ENCODE measurements at places on chromosomes 13 and 19. TPM values are rescaled to one million over a fixed set of nuclear protein-coding genes. Genes with fewer than 3 reads are reported as not detected.

Gene CHMP2A
- total RNA-seq: 75.4 TPM

Gene OLFM2
- total RNA-seq: 10.4 TPM

Gene LILRA1
- total RNA-seq: 0.33 TPM

Gene ZNF763
- total RNA-seq: 4.4 TPM

Gene MUC16
- total RNA-seq: 0.61 TPM

Gene ZSCAN4
- 0.05 TPM for total RNA-seq

Gene KLF1
- 2.5 TPM for total RNA-seq

Gene PTH2
- total RNA-seq: not detected

Gene MYO1F
- 9.9 TPM for total RNA-seq

DNA sequence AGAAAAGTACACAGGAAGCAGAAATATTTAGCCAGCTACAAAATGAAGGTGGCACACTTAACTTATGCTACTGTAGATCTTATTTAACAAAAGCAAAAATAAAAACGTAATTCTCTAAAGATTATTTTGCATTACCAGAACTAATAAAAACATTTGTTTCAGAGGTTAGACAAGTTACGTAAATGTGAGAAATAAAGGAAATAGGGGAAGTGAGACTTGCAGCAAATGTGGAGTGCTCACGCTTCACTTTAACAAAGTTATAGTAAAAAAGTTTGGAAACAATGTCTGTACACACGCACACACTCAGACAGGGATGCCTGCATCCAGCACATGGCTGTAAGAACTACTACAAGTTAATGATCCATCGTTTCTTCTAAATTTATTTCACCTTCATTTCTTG lies 83.7 kb downstream of the NALCN start:
- DNase-seq: no peak
- H3K36me3 ChIP-seq: no peaks in the 10 kb centered on the region
- no peak overlapping the region for H3K4me3 ChIP-seq
- H3K4me1 ChIP-seq: no peaks in the 10 kb centered on the region
- H3K27ac ChIP-seq: no peak overlapping the region

DNA sequence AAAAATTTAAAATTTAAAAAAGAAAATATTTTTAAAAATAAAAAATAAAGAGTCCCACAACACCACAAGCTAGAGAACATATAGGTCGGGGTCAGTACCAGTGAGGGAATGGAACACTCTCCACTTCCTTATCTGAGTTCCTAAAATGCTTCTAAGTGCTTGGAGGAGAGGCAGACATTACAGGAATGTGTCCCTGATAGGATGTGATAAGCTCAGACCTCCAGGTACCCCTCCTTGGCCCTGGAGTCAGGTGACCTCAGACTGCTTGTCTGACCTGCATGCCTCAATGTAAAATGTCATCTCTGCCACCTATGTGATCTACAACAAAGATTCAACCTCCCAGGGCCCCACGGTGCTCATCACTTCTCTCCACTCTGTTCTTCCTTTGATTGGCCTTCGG lies 2.8 kb downstream of the ZNF814 start:
- no peak overlapping the region for H3K4me3 ChIP-seq
- H3K27me3 ChIP-seq: no peaks in the 10 kb centered on the region
- no peak for DNase-seq
- no peak overlapping the region for H3K27ac ChIP-seq

DNA sequence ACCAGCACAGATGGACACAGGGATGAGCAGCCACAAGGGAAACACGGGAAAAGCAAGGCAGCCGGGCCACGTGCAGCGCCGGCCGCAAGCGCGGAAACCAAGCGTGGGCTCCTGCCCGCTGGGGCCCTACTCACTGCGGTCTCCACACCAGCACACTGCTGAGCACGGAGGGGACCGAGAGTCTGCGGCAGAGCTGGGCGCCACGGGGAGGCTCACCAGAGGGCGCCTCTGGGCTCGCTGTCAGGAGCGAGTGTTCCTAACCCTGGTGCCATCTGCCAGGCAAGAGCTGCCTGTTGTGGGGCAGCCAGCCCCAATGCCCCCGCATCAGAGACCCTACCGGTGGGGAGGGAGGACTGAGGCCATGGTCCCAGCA lies 26.5 kb downstream of the MPND start:
- H3K27me3 ChIP-seq: no peaks in the 10 kb centered on the region

GRCh38 chr13:48979892-48980291 lies 4.2 kb downstream of the FNDC3A start:
- no peaks in the 10 kb centered on the region for H3K36me3 ChIP-seq
- no peak overlapping the region for H3K27ac ChIP-seq
- H3K4me3 ChIP-seq: no peak overlapping the region
- H3K27me3 ChIP-seq: no peaks in the 10 kb centered on the region
- no peak for DNase-seq
- peaks cover 6% of the 10 kb centered on the region for H3K4me1 ChIP-seq

- H3K36me3 ChIP-seq: no peaks in the 10 kb centered on the region
- H3K4me1 ChIP-seq: peaks cover 7% of the 10 kb centered on the region
- no peak overlapping the region for H3K4me3 ChIP-seq
- no peak overlapping the region for H3K27ac ChIP-seq
These were observed 192.8 kb upstream of the TSC22D1 start for GRCh38 chr13:44768775-44769581.

DNA sequence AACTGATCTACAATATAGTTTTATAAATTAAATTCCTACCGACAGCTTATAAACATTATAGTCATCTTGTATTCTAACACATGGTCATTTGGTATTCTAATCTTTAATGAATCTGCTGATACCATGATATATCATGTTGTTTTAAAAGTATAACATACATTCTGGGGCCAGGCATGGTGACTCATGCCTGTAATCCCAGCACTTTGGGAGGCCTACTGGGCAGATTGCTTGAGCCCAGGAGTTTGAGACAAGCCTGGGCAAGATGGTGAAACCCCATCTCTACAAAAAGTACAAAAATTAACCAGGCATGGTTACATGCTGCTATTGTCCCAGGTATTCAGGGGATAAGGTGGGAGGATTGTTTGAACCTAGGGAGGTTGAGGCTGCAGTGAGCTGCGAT lies 3.1 kb downstream of the ZNF383 start:
- peaks cover 6% of the 10 kb centered on the region for H3K4me1 ChIP-seq
- H3K4me3 ChIP-seq: no peak overlapping the region
- no peaks in the 10 kb centered on the region for H3K27me3 ChIP-seq

GRCh38 chr13:42946927-42947326 lies 45.1 kb downstream of the EPSTI1 start:
- no peaks in the 10 kb centered on the region for H3K4me1 ChIP-seq
- H3K36me3 ChIP-seq: peaks cover 5% of the 10 kb centered on the region
- no peak overlapping the region for H3K27ac ChIP-seq
- no peak overlapping the region for H3K4me3 ChIP-seq
- DNase-seq: no peak

- H3K4me3 ChIP-seq: no peak overlapping the region
- no peaks in the 10 kb centered on the region for H3K27me3 ChIP-seq
- no peaks in the 10 kb centered on the region for H3K4me1 ChIP-seq
- H3K36me3 ChIP-seq: peaks cover 34% of the 10 kb centered on the region
- no peak overlapping the region for H3K27ac ChIP-seq
These were observed 14.4 kb downstream of the ATP4B start for GRCh38 chr13:113643593-113643992.

DNA sequence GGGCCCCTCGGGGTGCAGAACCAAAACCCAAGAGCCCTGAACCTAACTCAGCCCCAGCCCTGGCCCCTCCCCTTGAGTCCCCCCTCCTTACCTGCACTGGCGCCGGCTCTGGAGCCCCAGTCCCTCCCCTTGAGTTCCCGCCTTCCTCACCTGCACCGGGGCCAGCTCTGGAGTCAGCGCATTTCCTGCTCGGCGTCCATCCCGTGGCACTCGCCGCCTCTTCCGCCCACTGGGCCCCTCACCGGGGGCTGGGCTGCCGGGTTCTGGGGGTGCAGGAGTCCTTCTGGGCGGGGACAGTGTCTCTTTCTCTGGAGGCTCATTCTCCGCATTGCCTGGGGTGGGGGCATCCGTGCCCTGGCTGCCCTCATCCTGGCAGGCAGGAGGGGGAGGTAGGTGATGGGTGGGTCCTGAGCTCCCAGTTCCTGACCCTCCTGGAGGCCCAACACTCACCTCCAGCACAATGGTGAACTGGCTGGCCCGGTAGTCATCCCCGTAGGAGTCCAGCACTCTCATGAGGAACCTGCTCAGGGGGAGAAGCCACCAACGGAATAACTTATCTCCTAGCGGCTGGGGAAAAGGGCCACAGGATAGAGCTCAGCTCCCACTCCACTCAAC lies 5.3 kb downstream of the NDUFA3 start:
- no peak overlapping the region for H3K4me3 ChIP-seq
- H3K27me3 ChIP-seq: no peaks in the 10 kb centered on the region
- H3K36me3 ChIP-seq: peaks cover 58% of the 10 kb centered on the region
- H3K27ac ChIP-seq: no peak overlapping the region
- DNase-seq: no peak

- H3K27ac ChIP-seq: peak overlapping the region; percentile 40
- no peak for DNase-seq
- H3K4me3 ChIP-seq: no peak overlapping the region
- peaks cover 2% of the 10 kb centered on the region for H3K27me3 ChIP-seq
- peaks cover 3% of the 10 kb centered on the region for H3K36me3 ChIP-seq
These were observed 5.4 kb downstream of the RSPH6A start for GRCh38 chr19:45809643-45810159.

- no peak overlapping the region for H3K27ac ChIP-seq
- no peaks in the 10 kb centered on the region for H3K27me3 ChIP-seq
- no peak overlapping the region for H3K4me3 ChIP-seq
- no peaks in the 10 kb centered on the region for H3K36me3 ChIP-seq
- no peak for DNase-seq
These were observed 102.7 kb downstream of the DCLK1 start for GRCh38 chr13:36028359-36029025.

- H3K4me3 ChIP-seq: no peak overlapping the region
- H3K36me3 ChIP-seq: no peaks in the 10 kb centered on the region
- DNase-seq: no peak
- H3K27me3 ChIP-seq: no peaks in the 10 kb centered on the region
These were observed 31.8 kb downstream of the KCTD15 start for GRCh38 chr19:33828266-33829075.

- DNase-seq: no peak
- no peaks in the 10 kb centered on the region for H3K4me1 ChIP-seq
- no peak overlapping the region for H3K27ac ChIP-seq
- H3K36me3 ChIP-seq: no peaks in the 10 kb centered on the region
- H3K4me3 ChIP-seq: no peak overlapping the region
These were observed 408.0 kb downstream of the DIAPH3 start for GRCh38 chr13:59755632-59756290.

GRCh38 chr13:32267836-32268439 lies 47.2 kb downstream of the ZAR1L start:
- no peaks in the 10 kb centered on the region for H3K27me3 ChIP-seq
- H3K36me3 ChIP-seq: no peaks in the 10 kb centered on the region
- DNase-seq: peak; percentile 18
- H3K27ac ChIP-seq: no peak overlapping the region
- H3K4me1 ChIP-seq: no peaks in the 10 kb centered on the region

DNA sequence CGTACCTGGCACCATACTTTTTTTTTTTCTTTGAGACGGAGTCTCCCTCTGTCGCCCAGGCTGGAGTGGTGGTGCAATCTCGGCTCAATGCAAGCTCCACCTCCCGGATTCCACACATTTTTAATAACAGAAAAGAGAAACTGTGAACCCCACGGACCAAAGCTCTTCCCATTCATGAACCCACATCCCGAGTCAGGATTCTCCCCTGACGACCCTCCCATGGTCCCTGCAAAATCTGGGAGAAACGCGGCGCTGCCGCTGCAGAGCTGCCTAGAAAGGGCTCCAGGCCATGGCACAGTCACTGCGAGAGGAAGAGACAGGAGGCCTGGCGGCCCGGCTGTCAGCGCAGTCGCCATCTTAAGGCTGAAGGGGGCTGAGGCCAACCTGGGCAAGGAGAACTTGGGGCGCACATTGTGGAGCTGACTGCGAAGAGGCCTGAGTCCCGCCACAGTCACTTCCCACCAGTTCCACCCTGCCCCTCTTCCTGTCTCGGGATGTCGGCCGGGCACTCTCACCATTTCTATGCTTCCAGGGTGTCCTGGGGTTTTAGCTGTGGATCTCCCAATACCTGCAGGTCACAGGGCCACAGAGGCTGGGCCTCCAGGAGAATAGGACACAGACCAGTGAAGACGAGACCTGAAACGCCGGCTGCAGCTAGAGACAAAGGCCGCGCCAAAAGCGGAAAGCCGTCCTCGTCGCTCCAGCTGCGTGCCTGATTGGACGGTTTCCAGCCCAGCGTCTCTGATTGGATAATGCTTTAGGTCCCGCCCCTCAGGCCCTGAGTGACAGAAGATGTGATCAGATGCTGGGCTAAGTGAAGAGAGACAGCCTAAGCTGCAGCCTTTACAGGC lies 71.0 kb downstream of the ZNF486 start:
- peak overlapping the region; percentile 72 for H3K4me3 ChIP-seq
- no peak overlapping the region for H3K27ac ChIP-seq
- no peaks in the 10 kb centered on the region for H3K4me1 ChIP-seq
- peak; percentile 86 for DNase-seq
- no peaks in the 10 kb centered on the region for H3K27me3 ChIP-seq
- H3K36me3 ChIP-seq: no peaks in the 10 kb centered on the region

DNA sequence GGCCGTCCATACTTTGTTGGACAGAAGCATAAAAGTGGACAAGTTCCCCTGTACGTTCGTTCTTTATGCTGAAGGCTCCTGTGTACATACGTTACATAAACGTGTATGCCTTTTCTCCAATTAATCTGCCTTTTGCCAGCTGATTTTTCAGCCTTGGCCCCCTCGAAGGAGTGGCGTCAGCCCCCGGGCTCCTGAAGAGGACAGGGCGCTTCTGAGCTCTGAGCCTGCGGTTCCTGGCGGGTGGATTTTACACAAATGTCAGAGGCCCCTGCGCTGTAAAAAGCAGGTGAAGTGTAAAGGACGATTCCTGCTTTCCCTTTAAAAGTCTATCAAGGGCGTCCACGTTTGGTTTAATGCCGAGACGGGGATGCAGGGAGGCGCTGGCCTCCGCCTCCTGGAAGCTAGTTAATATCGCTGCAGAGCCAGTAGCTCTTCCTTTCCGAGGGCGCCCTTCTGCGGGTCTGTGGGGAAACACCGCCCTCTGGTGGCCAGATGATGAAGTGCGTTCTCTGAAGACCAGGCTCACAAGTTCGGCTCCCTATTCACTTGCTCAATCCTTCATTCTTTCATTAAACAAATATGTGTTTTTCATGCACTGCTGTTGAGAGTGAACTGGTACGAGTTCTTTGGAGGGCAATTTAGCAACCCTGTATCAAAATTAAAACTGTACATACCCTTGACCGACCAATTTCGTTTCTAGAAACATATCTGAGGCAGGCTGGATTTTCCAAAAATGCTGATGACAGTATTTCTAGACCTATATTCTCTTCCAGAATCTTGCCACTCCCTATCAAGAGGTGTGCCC lies 62.0 kb downstream of the GPR12 start:
- no peak overlapping the region for H3K4me3 ChIP-seq
- no peak overlapping the region for H3K27ac ChIP-seq
- DNase-seq: peak; percentile 72
- H3K4me1 ChIP-seq: no peaks in the 10 kb centered on the region

Data from thymus (tissue), 14 donors.